ENCODE measurements at places on chromosomes 5 and 9. TPM values are rescaled to one million over a fixed set of nuclear protein-coding genes. Genes with fewer than 3 reads are reported as not detected.

Gene CBY3
- total RNA-seq = not detected

Gene TXNDC8
- total RNA-seq = not detected

Gene C6
- not detected for total RNA-seq

Gene NIPSNAP3A
- total RNA-seq = 16.2 TPM

Gene BTNL3
- total RNA-seq = not detected

Gene SMC5
- 38.0 TPM for total RNA-seq

Gene KCNMB1
- not detected for total RNA-seq

Gene ANKRD18A
- 0.19 TPM for total RNA-seq

Gene LRRC70
- 1.2 TPM for total RNA-seq

Gene KIAA1958
- 7.1 TPM for total RNA-seq

Gene SPRY4
- 0.09 TPM for total RNA-seq

Gene DRD1
- total RNA-seq = not detected

Gene SPATA31D4
- total RNA-seq = not detected

DNA sequence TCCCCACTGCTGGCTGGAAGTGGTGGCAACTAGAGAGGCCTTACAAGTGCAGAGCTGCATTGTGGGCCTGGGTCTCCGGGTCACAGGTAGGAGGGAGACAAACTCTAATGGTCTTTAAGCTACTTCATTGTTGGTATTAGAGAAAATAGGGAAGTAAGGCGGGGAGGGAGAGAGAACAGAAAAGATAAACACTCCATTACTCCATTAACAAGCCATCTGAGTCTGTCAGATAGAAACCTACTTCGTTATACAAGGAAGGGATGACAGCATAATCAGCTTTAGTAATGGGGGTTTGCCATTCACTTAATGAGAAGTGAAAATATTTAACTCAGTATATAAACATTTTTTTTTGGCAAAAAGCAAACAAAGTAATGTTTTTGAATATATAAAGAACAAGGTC is 107.4 kb downstream of the TLE1 start:
- no peak for DNase-seq
- no peaks in the 10 kb centered on the region for H3K36me3 ChIP-seq
- H3K4me3 ChIP-seq = no peak overlapping the region
- no peak overlapping the region for H3K27ac ChIP-seq
- no peaks in the 10 kb centered on the region for H3K4me1 ChIP-seq
- no peaks in the 10 kb centered on the region for H3K27me3 ChIP-seq

- peaks cover 23% of the 10 kb centered on the region for H3K36me3 ChIP-seq
- H3K4me3 ChIP-seq = peak overlapping the region; percentile 94
- peaks cover 14% of the 10 kb centered on the region for H3K4me1 ChIP-seq
Observed at GRCh38 chr5:57172466-57173318, 1.2 kb upstream of the GPBP1 start.

GRCh38 chr5:78985725-78986223 is 664 bp upstream of the ARSB start:
- peak; percentile 89 for DNase-seq
- H3K4me1 ChIP-seq = peaks cover 38% of the 10 kb centered on the region
- H3K27me3 ChIP-seq = peaks cover 3% of the 10 kb centered on the region
- H3K4me3 ChIP-seq = peak overlapping the region; percentile 88
- H3K27ac ChIP-seq = peak overlapping the region; percentile 97

DNA sequence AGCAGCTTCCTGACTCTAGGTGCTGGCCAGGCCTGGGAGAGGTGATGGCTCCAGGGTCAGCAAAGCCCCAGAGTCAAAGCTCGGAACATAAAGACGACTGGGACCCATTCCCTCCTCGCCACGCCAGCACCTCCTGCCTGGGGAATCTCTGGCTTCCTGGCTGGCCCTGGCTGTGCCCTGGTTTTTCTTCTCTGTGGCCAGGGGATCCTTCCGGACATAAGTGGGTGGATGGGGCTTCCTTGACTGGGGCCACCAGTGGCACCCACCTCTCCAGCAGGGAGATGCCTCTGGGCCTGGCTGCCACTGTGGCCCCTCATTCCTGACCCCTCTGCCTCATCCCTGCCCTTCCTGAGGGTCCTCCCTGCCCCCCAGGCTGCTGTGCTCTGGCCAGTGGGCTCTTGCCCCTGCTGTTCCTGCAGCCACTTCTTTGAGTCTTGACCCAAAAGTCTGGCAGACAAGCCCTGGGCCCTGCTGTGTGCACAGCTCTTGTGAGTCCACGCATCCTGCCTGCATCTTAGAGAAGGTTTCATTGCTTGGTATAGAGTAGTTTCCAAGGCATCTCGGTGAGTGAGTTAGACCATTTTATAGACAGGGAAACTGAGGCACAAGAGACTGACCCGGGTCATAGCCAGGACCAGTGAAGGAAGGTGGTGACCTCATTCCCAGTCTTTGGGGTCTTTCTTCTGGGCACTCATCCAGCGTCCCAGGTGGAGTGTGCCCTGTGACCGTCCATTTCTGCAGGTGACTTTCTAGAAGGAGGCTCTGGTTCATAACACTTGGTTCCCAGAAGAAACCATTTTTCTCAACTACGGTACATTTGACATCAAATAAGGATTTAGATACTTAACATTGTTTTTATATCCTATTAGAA is 17.3 kb upstream of the LPCAT1 start:
- H3K4me1 ChIP-seq = peaks cover 20% of the 10 kb centered on the region
- peak; percentile 33 for DNase-seq
- H3K4me3 ChIP-seq = no peak overlapping the region
- H3K36me3 ChIP-seq = no peaks in the 10 kb centered on the region
- H3K27me3 ChIP-seq = no peaks in the 10 kb centered on the region
- no peak overlapping the region for H3K27ac ChIP-seq

GRCh38 chr9:19101203-19101602 is 1.5 kb downstream of the HAUS6 start:
- H3K27me3 ChIP-seq = no peaks in the 10 kb centered on the region
- peak overlapping the region; percentile 85 for H3K4me3 ChIP-seq
- H3K4me1 ChIP-seq = peaks cover 44% of the 10 kb centered on the region

- no peak overlapping the region for H3K4me3 ChIP-seq
- peaks cover 21% of the 10 kb centered on the region for H3K4me1 ChIP-seq
- DNase-seq = no peak
- peaks cover 8% of the 10 kb centered on the region for H3K27me3 ChIP-seq
- H3K27ac ChIP-seq = no peak overlapping the region
- peaks cover 2% of the 10 kb centered on the region for H3K36me3 ChIP-seq
Observed at GRCh38 chr5:148713735-148714508, 59.6 kb upstream of the HTR4 start.

DNA sequence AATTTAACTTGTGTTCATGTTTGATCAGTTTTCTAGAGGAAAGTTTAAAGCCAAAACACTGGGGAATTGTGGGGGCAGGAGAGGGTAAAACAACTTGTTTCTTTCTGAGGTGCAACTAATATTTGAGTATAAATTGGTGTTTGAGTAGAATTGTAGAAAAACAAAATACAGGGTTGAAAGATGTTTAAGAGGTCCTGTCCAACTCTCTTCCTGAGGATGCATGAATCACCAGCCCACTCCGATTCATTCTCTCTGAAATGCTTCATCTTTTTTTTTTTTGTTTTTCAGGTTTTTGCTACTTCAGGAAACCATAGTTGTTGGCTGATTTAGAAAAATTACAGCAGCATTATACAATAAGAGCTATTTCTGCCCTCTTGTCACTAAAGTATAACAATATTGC is 42.4 kb upstream of the TMC1 start:
- H3K27ac ChIP-seq = peak overlapping the region; percentile 45
- H3K4me3 ChIP-seq = peak overlapping the region; percentile 51
- no peak for DNase-seq
- H3K27me3 ChIP-seq = no peaks in the 10 kb centered on the region

DNA sequence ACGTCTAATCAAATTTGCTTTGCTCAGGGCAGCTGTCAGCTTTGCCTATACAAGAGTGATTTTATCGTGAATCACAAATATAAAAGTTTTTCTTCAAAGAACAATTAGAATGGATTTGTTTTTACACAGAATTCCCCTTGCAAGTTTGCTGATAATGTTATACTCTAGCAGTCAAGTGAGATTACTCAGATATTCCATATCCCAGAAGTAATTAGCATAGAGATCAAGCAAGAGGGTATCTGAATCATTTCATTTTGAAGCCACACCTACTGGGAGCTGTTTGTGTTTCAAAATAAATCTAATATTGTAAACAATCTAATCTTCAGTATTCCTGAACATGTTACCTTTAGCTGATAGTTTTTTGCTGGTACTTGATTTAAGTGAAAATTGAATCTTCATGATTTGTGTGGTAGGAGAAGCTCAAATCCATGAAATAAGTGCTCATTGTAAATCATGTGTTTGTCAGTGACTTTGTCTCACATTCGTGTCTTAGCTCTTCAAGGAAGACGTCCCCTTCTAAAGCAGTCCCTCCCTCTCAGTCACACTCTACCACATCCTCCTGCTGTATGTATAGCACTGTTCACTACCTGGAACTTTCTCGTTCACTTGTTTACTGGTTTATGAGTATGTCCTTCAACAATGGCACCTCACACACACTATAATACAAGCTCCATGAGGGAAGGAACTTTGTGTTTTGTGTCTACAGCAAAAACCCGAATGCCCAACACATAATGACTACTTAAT is 3.3 kb upstream of the TTC39B start:
- H3K36me3 ChIP-seq = peaks cover 6% of the 10 kb centered on the region
- no peaks in the 10 kb centered on the region for H3K27me3 ChIP-seq
- peak overlapping the region; percentile 24 for H3K4me3 ChIP-seq
- peak; percentile 69 for DNase-seq
- H3K4me1 ChIP-seq = peaks cover 33% of the 10 kb centered on the region

DNA sequence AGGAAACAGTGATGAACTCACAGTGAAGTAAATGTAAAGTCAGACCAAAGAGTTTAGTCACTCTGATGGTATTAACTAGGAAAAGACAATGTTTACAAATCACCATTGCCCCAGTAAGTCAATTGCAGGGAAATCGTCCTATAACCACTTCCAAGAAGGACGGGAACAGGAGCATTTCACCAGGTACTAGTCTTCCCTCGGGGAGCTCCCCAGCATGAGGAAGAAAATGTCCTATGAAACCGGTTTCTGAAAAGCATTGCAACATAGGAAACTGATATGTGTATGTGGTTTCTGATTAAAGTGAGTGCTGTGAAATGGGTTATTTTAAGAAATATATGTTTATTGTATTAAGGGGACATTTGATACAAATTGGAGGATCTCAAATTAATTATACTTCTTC is 626.7 kb upstream of the ADAMTS16 start:
- H3K27me3 ChIP-seq = no peaks in the 10 kb centered on the region
- H3K27ac ChIP-seq = no peak overlapping the region
- no peaks in the 10 kb centered on the region for H3K4me1 ChIP-seq
- DNase-seq = no peak
- H3K36me3 ChIP-seq = no peaks in the 10 kb centered on the region
- no peak overlapping the region for H3K4me3 ChIP-seq

- no peak for DNase-seq
- H3K4me3 ChIP-seq = no peak overlapping the region
- H3K27me3 ChIP-seq = peaks cover 11% of the 10 kb centered on the region
- H3K36me3 ChIP-seq = no peaks in the 10 kb centered on the region
- H3K27ac ChIP-seq = no peak overlapping the region
Observed at GRCh38 chr5:79809743-79810142, 120.1 kb downstream of the CMYA5 start.

GRCh38 chr5:58241389-58241788 is 218.5 kb downstream of the PLK2 start:
- no peak for DNase-seq
- no peaks in the 10 kb centered on the region for H3K27me3 ChIP-seq
- H3K27ac ChIP-seq = no peak overlapping the region
- H3K4me1 ChIP-seq = no peaks in the 10 kb centered on the region

DNA sequence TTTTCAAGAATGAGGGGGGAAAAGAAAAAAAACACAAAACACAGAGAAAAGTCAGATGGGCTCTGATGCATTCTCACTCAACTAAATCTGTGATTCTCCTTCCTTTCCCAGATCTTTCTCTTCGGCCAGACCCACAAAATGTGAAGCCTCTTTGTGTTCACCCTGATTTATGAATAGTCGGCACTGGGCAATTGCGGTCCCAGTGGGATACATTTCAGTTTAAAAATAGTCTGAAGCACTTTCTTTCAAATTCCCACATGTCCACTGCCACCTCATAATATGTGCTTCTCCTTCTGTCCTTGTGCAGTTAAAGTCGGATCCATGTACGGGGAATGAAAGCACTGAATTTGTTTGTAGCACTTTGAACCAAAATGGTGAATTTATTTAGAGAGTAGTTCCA is 995.4 kb upstream of the WWC1 start:
- no peaks in the 10 kb centered on the region for H3K4me1 ChIP-seq
- H3K27me3 ChIP-seq = no peaks in the 10 kb centered on the region
- H3K27ac ChIP-seq = no peak overlapping the region
- no peak overlapping the region for H3K4me3 ChIP-seq

GRCh38 chr9:24552526-24553182 is 7.0 kb upstream of the IZUMO3 start:
- H3K36me3 ChIP-seq = no peaks in the 10 kb centered on the region
- H3K4me3 ChIP-seq = no peak overlapping the region
- H3K27me3 ChIP-seq = no peaks in the 10 kb centered on the region
- no peaks in the 10 kb centered on the region for H3K4me1 ChIP-seq

GRCh38 chr5:147874910-147875367 is 3.6 kb upstream of the SCGB3A2 start:
- no peaks in the 10 kb centered on the region for H3K36me3 ChIP-seq
- peaks cover 12% of the 10 kb centered on the region for H3K27me3 ChIP-seq
- no peak overlapping the region for H3K27ac ChIP-seq

DNA sequence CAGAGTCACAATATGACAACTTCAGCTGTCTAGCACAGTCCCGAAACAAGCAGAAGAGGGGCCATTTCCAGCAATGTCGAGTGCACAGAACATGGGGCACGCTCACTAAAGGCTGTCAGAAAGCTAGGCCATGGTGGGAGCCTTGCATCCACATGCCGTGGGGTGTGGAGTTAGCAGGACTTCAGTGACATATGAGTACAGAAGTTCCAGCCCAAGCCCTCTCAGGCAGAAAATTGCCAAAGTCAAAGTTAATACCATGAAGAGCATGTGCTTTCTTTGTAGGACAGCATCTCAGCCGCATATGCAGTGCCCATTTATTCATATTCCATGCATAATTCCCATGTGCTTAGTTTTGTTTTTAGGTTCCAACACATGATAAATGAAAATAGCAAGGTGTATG is 26.7 kb downstream of the ECM2 start:
- no peaks in the 10 kb centered on the region for H3K36me3 ChIP-seq
- peaks cover 5% of the 10 kb centered on the region for H3K4me1 ChIP-seq
- H3K4me3 ChIP-seq = no peak overlapping the region
- no peak overlapping the region for H3K27ac ChIP-seq

GRCh38 chr9:12538842-12539579 is 154.2 kb upstream of the TYRP1 start:
- H3K27me3 ChIP-seq = no peaks in the 10 kb centered on the region
- H3K27ac ChIP-seq = no peak overlapping the region
- H3K4me3 ChIP-seq = no peak overlapping the region
- DNase-seq = no peak

- peaks cover 26% of the 10 kb centered on the region for H3K4me1 ChIP-seq
- peak within 1 kb of the TSS; percentile 73 for H3K27ac ChIP-seq
- peak within 1 kb of the TSS; percentile 30 for H3K4me3 ChIP-seq
- no peak for DNase-seq
- peaks cover 8% of the 10 kb centered on the region for H3K36me3 ChIP-seq
Observed at GRCh38 chr5:62578540-62578939, at the start of gene LRRC70. LRRC70 (plus strand) TSS chr5:62578819; CDS start chr5:62579439, 620 bp downstream.

DNA sequence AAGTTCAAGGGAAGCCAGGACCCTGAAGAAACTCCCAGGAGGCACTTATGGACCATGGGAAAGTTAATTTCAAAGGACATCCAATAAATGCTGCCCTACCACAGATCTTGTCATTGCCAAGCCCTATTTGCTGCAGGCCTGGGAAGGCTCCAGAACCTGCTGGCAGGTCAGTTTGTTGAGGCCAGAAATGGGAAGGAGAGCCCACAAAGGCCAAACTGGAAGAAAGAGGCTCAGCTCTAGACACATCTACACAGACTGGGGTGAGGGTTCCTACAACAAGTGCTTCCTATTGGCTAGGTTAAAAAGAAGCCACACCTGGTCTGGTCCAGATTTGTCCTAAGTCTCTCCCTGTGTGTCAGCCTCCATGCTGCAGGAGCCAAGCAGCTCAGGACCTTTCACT is 94.4 kb downstream of the SIL1 start:
- H3K27ac ChIP-seq = no peak overlapping the region
- H3K4me3 ChIP-seq = no peak overlapping the region
- H3K4me1 ChIP-seq = no peaks in the 10 kb centered on the region
- no peak for DNase-seq
- H3K36me3 ChIP-seq = no peaks in the 10 kb centered on the region
